ENCODE measurements at places on chromosomes 4 and X. TPM values are rescaled to one million over a fixed set of nuclear protein-coding genes. Genes with fewer than 3 reads are reported as not detected.
A peak's percentile ranks its signal among the peaks of the same experiment; 100 is the strongest.

GRCh38 chr4:37268319-37268718, 23.8 kb downstream of the NWD2 start:
- DNase-seq = no peak

DNA sequence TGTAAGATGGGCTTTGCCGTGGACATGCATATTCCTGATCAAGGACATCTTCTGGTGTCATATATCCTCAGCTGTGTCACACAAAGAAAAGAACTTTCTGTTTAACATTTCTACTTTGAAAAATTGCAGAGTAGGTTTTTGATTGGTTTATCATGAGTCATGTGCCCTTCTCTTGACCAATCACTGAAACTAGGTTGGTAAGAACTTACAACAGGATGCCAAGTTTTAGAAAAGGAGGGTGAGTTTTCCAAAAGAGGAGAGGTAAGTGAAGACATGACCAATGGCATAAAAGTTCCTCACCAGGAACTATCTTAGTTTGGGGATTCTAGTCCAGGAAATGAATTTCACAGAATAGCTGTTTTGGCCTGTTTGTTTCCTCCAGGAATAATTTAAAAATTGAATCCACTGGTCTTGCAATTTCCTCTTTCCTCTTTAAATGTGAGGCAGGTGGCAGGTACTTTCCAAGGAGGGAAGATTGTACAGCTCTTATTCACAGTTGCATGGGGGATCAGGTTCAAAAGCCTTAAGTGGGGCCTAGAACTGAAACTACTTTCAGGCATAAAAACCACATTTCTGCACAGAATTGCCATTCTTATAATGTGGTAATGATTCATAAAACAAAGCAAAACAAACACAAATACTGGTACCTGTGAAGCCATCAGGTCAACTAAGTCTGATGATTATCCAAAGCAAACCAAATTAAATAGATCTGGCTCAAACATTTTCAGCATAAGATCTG, 1114.5 kb upstream of the LCORL start:
- DNase-seq = no peak

- no peak for DNase-seq
Measured at GRCh38 chr4:36322921-36323354, 41.5 kb downstream of the DTHD1 start.

- no peak for DNase-seq
Measured at GRCh38 chr4:7086384-7086783, 18.5 kb upstream of the GRPEL1 start.

DNA sequence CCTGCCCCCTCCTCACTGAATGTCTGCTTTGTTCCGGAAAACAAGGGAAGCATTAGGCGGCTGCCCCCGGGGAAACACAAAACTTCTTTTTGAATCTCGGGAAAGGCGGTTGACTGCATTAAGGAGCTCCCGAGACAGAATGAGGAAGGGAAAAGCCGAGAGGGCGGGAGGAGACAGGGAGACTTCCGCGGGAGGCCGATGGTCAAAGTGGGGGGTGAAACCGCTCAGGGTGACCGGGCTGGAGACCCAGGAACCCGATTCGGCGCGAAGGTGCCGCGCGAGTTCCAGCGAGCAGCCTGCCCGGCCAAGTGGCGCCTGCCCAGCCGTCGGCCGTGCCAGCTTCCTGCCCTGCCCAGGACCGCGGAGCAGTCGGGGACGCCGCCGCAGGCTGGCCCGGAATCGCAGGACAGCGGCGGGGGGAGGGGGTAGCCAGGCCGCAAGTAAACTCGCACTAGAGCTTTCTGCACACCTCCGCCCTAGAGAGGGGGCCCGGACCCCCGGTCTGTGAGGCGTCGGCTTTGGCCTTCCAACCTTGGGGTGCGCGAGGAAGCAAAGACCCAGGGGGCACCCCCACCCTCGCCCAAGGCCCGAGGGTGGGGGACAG, 55.1 kb upstream of the BCOR start:
- no peak for DNase-seq

DNA sequence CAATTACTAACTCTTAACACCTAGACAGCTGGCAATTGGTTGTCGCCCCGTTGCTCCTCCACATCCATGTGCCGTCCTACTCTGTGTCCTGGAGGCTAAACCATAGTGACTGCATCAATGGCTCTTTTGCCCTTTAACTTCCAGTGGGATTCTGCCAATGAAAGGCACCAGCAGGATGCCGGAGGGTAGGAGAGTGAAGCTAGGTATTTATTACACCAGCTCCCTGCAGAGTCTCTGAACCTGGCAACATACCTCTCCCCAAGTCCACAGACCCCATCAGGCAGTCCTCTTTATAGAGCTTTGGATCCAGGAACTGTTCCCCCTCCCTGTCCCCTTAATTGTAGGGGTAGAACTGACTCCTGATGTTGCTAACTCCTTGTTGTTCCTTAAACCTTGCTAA, 426.8 kb downstream of the HNRNPD start:
- DNase-seq = no peak

GRCh38 chr4:56791316-56791715, 30.2 kb downstream of the SPINK2 start:
- DNase-seq = no peak

DNA sequence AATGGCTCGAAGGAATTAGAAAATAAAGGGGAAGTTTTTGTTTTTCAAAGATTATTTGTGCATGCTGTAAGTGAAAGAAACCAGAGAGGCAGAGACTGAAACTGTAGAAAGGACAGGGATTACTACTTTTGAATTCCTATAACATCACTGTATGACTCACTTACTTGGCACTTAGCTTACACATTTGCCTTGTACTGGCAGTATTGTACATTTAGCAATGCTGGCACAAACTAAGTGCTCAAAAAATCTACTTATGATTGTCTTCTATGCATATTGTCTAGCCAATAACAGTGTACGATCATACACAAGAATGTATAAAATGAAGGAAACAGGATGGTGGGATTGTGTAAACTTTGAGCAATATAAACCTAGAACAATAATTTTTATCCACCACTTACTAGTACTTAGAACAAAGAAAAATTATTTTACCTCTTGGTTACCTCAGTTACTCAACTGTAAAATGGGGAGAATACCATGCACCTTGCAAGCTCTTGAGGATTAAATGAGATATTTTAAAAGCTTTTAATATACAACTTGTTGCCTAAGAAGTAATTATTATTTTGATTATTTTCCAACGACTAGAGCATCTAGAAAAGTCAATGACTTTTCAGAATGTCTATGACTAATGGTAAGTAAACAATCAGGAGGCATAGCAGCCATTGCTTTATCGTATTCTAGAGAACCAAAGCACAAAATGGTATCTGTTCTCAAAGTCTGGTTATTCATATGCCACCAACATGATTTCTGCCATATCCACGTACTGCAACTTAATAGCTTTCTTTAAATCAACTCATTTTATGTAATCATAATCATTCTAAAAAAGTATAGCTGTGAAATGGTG, 4.7 kb downstream of the FAM120C start:
- no peak for DNase-seq

DNA sequence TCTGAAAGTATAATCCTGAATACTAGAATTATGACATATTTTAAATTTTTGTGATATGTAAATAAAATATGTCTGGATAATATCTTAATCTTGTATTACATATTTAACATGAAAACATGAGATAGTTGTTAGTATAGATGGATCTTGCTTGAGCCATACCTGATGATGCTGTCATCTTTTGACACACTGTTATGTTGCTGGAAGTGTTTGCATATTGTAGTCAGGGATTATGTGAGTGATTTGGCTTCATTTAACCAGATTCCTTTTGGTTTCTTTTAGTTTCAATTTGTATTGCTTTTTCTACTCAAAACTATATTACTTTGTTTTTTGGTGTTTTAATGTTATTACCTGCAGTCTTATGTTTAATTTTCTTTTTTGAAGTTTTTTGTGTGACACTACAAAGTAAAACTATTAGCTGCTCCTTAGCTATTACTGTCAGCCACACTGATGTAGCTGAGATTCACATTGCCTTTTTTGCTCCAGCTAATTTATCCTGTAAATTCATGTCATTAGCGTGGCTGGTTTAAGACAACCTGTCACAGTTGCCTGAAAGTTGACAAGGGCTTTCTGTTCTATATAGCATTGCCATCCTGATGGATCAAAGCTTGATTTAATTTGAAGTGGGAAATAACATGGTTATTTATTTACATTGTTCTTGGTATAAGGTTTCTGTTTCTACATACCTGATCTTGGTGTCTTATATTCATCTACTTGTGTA, 33.7 kb downstream of the METAP1 start:
- DNase-seq = no peak

DNA sequence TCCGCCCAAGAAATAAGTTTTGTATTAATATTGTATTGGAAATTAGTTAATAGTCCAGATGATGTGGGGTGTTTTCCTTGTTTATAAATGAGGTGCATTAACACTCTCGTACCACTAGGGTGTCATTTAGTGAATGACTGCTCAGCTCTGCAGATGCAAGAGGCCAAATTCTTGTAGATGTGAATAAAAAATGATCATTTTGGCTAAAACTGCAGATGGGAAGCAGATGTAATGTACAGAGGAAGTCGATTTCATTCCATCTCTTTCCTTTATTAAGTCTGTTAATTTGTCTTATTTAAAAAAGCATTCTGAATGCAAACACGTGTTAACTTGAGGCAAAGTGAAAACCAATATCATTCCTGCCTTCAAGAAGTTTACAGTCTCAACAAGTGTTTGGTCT, 108.1 kb downstream of the DHX15 start:
- no peak for DNase-seq

DNA sequence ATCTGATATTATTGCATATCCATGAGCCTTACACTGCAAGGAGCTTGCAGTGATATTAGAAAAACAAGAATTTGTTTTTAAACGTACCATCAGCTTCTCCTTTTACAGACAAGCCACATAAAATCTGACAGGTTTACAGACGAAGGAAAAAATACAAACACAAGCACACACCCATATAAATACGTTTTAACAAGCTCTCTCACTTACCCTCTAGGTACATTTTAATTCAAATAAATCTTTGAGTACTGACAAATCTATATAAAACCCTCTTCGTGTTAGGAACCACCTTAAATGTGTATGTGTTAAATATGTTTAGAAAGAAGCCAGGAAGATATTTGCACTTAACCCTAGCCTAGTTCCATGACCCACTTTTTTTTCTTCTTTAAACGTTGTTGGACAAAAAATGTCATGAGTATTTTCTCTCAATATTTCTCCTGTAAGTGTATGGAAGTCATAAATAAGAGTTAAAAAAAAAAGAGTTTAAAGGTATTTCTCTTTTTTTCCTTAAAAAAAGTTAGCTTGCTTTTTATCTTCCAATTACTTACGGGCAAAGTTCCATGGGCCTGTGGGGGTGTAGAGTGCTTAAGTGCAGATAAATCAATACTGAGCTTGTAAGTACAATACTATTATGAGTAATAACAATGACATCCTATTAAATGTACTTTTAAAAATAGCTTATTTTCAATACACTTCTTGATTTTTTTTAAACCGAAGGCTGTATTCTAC, 1.5 kb downstream of the ARAP2 start:
- DNase-seq = no peak

GRCh38 chrX:53071604-53072417, 10.4 kb upstream of the TSPYL2 start:
- DNase-seq = peak; percentile 88

DNA sequence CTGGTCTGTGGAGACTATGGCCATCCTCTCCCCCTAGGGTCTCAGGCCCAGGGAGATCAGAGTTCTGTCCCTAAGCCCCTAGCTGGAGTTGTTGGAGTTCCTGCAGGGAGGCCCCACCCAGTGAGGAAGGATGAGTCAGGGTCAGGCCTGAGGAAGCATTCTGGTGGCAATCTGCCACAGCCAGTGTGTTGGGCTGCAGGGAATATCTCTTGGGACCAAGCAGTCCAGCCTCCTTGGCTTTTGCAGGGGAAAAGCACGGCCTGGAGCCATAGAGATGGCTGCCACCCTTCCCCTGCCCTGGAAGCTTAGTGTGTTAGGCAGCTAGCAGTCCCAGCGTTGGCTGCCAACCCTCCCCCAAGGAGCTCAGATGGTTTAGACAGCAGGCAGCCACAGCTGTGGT, 202.4 kb downstream of the RTL9 start:
- no peak for DNase-seq

DNA sequence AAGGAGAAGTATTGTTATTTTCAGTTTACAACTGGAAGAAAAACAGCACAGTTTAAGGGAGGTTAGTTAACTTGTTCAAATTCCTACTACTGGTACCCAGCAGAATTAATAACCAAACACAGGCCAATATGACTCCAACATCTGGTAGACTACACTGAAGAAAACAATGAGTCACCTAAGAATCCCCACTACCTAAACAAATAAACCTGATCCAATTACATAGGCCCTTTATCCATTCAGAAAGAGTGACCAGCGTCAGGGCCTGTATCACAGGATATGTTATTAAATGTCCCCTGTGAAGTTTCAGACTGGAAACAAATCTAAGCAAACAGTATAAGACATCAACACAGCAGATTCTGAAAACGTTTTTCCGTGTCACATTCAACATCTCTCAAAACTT, 492.5 kb upstream of the INTU start:
- DNase-seq = no peak

DNA sequence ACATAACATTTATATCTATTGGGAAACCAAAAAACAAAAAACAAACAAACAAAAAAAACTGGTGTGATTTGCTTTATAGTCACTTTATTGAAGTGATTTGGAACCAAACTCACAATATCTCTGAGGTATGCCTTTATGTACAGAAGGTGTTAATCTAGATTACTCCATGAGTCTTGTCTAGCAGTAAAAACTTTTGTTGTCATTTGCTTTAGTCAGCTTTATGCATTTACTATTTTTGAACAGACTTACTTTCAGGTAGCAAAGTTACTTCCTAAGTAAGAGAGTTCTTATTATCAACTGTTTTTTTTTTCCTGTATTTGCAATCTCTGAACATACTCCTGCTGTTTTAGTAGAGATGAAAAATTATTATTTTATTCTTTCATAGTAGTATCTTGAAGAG, 39.5 kb downstream of the RAP1GDS1 start:
- no peak for DNase-seq

DNA sequence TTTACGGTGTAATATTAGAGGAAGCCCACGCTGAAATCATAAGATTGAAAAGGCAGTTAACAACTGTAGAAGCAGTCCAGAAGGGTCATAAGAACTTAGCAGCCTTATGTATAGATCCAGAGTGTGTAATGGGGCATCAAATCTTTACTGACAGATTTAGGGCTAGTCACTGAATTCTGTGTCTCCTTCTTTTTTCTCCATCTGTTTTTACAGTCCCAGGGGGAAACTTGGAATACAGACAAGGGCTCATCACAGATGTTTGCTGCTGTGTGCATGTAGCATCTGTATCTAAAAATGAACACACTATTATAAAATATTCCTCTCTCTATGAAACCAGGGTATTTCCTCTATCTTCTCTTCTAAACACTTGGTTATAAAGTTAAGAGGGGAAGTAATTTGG, 43.9 kb downstream of the CYSLTR1 start:
- no peak for DNase-seq

GRCh38 chrX:114581528-114582263, 2.2 kb upstream of the HTR2C start:
- DNase-seq = no peak

Gene UGT2A1
- total RNA-seq = not detected

Gene CYLC1
- total RNA-seq = not detected

Gene KCNE5
- 0.80 TPM for total RNA-seq

Gene DAPP1
- 4.9 TPM for total RNA-seq

Gene GABRG1
- total RNA-seq = 0.16 TPM
